KBM-7 (cell line): ENCODE measurements at places on chromosomes 5 and 9.

DNA sequence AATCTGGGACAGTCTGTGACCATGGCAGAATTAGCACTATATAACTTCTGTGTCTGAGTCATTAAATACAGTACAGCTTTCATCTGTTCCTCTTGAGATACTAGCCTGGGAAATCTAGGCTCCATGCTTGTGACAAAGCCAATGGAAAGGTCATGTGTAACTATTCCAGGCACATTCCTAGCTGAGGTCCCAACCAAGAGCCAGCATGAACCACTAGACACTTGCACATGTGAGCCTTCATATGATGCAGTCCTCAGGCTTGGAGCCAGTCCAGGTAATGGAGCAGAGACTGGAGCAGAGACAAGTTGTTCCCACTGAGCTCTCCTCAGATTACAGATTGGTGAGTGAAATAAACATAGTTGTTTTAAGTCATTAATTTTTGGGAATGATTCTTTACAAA lies 412.4 kb upstream of the ZNF462 start:
- DNase-seq, result no peak

GRCh38 chr5:128334010-128334716 lies 203.9 kb downstream of the FBN2 start:
- DNase-seq, result no peak

DNA sequence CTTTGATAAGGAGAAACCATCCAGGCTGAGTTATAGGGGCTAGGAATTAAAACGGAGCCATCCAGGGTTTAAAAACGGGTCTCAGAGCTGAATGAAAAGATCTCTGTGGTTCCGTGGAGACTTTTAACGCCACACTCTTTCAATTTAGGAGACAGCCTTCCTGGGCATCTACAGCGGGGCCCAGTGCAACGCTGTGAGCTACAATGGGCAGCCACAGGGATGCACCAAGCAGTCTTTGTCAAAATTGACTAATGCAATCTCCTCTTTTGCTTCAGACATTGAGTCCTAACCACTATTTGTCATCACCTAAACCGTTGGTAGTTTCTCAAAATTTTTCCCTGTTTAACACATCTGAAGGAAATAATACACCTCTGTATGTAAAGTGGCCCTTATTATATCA lies 96.6 kb upstream of the ABCA1 start:
- DNase-seq, result no peak

- DNase-seq, result no peak
Observed at GRCh38 chr9:6780690-6781089, 22.9 kb downstream of the KDM4C start.

- DNase-seq, result no peak
Observed at GRCh38 chr9:133647148-133647547, 11.0 kb downstream of the DBH start.

DNA sequence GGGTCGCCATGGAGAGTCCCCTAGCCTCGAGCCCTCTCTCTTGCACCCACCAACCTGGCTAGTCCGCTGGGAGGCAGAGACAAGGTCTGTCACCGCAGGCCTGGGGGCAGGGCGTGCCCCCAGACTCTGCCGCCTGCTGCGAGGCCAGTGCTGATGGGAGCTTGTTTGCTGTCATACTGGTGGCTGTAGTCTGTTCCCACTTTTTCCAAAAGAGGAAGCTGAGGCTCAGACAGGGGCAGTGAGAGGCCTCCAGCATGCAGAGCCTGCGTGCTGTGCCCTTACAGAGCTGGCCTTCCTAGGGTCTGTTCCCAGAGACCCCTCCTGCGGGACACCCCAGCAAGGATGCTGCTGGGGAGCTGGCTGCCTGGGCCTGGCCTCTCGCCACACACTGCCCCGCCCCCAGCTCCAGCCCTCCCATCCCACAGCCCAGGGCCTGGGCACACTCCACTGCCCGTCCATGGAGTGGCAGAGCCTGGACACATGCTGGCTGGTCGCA lies 21.0 kb upstream of the SUSD3 start:
- peak; percentile 77 for DNase-seq
